Stimulated activated CD4-positive, alpha-beta T cell treated with anti-CD3 and anti-CD28 coated beads, Interleukin-1b, Interleukin-23, amount 100 ng/mL, for 1 hour (primary cell): ENCODE measurements at places on chromosomes 5 and 9.

DNA sequence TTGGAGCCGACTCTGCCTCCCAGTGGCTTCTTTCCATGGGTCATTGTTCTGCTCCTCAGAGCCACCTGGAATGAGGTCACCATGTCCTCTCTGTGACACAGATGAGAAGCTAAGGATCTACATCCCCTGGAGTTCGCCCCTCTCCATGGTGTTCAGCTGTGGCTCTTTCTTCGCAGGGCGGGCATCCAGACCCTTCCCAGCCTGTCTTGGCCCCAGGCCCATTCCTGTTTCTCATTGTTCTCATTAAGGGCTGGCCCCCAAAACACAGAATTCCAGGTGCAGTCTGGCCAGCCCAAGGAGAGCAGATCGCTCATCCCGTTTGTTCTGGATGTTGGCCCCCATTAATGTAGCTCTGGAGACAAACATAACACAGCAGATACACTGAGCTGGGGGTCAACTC lies 66.4 kb upstream of the COL15A1 start:
- no peak for DNase-seq

- DNase-seq = no peak
Observed at GRCh38 chr9:90002397-90003271, 397.8 kb downstream of the GADD45G start.

- no peak for DNase-seq
Observed at GRCh38 chr9:81619353-81620001, 69.9 kb downstream of the TLE1 start.

- no peak for DNase-seq
Observed at GRCh38 chr5:88545338-88545737, 276.7 kb upstream of the TMEM161B start.

DNA sequence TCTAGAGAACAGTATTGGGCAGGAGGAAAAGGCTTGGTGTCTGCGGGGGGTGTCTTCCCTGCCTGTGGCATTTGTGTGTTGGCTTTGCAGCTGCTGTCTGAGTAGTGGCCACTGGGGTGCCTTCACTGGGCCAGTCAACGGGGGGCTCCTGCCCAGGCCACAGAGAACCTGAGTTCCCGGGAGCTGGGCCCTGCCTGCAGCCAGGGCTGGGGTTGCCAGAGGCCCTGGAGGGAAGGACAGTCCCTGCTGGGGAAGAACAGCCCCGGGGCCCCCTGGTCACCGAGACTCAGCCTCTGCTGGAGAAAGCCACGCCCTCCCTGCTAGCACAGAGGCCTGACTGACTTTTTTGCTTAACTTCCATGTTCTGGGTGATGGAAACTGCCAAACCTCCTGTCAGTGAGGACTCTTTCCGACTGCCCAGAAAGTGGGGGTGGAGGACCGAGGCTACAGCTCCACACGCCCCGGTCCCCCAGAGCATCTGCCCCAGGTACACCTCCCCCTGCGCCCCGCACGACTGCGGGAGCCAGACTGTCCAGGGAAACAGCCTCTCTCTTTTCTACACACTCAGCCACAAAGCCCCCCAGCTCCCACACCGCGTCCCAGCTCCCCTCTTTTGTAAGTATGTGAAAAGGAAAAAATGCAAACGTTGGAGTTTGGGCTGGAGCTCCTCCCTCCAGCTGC lies 133.4 kb downstream of the DAB2IP start:
- DNase-seq = no peak

GRCh38 chr5:127254729-127255284 lies 35.8 kb upstream of the MEGF10 start:
- no peak for DNase-seq

DNA sequence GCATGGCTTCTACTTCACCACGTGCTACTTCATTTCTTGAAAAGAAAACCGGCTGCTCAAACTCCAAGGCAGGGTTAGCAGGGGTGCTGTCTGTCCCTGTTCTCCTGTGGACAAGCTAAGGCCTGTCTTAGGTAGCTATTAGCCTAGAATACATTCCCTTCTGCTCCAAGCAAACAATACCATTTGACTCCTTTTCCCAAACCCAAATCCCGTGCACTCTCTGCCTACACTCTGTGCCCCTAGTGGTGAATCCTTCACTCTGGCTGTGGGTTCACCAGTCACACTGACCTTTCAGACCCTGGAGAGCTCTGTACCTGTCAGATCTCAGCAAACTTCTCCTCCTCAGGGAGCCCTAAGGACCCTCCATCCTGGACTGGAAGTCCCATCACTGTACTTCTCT lies 211.6 kb downstream of the SLIT3 start:
- DNase-seq = no peak

- DNase-seq = no peak
Observed at GRCh38 chr5:7047511-7048261, 334.5 kb downstream of the TENT4A start.

DNA sequence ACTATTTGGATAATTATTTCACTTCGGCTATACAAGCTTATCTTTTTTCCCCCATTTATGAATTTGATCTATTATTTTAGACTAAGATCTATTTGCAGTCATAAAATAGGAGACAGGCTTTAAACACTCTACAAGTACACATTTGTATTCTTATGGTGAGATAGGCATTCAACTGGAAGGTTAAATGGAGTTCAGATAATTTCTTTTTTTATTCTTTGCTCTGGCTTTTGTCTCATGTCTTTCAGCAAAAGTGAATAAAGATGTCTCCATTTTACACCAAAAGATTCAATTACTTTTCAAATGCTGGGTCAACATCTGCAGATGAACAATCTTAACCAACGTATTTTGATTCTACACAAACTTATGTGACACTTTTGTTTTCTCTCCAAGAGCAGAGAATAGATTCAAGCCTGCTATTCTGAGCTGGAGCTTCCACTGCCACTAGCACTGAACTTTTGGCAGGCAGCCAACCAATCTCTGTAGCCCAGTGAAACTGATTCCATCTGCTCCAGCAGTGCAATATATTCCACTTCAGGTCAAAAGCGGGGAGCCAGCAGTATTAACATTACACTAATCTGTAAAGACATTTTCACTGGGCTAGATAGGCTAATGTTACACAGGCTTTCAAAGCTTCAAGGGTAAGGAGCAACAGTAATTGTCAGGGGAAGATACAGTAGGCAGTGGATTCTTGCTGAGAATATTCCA lies 452.0 kb upstream of the ZNF608 start:
- DNase-seq = no peak

DNA sequence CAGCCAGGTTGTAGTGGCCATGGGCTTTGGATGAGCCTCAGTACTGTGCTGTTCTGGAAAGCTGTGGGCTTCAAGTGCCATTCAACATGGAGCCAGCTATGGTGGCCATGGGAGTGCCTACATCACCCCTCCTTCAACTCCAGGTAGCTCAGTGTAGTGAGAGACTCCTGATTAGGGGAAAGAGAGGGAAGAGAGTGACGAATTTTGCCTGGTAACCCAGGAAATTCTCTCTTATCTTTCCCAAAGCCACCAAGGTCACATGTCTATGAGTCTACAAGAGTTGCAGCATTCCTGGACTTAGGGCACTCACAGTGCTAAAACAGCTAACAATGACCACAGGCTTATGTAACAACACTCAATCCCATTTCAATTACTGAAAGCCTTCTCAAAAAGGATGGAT lies 81.7 kb upstream of the SPTLC1 start:
- no peak for DNase-seq

GRCh38 chr9:135455401-135456030 lies 24.1 kb upstream of the PPP1R26 start:
- no peak for DNase-seq

DNA sequence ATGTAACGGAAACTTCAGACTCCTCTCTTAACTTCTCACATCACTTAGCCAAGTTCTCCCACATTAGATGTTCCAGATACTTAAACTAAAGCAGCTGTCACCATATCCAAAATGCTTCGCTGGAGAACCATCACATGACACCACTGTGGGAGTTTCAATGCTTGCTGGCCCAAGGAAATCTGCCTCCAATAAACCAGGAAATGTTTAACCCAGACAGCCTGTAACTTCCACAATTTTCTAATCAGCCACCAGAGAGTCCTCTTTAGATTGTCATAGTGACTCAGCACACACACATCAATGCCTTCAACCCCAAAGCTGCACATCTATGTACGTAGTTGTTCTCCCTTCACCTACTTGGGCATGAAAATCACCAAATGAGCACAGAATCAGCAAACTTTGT lies 118.7 kb downstream of the LPAR1 start:
- DNase-seq = no peak

DNA sequence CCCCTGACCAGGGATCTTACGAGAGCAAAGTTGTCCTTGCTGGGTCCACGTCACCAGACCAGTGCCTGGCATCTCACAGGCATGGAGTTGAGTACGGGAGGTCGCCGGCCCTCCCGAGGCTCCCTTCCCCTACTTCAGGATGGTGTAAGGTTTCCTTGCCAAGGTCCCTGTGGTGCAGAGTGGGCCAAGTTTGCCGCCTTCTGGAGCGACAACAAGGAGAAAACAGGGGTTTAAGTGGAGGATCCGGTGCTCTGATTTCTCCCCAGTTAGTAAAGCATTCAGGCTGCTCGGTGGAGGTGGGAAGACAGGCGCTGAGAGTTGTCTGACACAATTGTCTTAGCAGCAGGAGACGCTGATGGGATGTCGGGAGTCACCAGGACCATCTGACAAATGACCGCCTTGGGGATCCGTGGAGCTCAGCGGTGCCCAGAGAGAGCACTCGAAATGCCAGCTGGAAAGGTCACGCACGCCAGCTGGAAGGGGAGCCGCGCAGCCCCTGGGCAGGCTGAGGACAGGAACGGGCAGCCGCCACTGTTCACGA lies 37.3 kb downstream of the ADAMTS2 start:
- no peak for DNase-seq

- DNase-seq = no peak
Observed at GRCh38 chr9:93116072-93116961, 17.7 kb downstream of the NINJ1 start.

DNA sequence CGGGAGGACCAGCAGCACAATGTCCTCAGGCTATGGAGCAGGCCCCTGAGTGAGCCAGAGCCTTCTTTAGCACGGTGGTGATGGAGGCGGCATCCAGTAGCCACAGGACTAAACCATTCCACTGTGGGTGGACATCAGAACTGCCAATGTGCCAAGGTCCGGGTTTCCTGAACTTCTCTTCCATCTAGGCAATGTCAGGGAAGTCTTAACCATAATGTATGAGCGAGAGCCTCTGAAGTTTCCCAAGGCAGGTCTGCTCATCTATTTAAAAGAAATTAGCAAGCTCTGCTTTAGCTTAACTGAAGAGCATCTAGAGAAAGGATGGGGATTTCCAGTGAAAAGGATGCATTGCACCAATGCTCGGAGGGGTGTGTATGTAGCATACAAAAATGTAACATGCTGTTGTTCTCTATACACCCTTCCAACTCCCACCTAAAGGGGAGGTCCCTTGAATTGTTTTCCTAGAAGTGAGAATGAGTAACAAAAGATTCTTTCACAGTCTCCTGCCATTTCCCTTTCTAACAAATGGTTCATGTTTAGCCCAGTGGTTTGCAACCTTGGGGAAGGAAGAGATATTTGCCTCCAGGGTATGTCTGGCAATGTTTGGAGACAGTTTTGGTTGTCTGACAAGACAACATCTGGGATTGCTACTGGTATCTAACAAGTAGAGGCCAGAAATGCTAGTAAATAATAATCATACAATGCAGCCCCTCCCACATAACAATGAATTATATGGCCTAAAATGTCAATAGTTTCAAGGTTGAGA lies 6.1 kb upstream of the RXFP3 start:
- no peak for DNase-seq

GRCh38 chr5:1751026-1751863 lies 48.4 kb downstream of the MRPL36 start:
- no peak for DNase-seq

DNA sequence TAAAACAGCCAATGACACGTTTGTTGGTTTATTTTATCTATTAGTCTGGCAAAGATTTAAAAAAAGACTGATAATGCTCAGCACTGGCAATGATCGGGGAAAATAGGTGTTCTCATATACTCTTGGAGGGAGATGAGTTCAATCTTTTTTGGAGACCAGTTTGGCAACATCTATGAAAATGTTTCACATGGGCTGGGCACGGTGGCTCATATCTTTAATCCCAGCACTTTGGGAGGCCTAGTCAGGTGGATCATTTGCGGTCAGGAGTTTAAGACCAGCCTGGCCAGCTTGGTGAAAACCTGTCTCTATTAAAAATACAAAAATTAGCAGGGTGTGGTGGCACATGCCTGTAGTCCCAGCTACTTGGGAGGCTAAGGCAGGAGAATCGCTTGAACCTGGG lies 6.8 kb upstream of the ANKRD31 start:
- no peak for DNase-seq

DNA sequence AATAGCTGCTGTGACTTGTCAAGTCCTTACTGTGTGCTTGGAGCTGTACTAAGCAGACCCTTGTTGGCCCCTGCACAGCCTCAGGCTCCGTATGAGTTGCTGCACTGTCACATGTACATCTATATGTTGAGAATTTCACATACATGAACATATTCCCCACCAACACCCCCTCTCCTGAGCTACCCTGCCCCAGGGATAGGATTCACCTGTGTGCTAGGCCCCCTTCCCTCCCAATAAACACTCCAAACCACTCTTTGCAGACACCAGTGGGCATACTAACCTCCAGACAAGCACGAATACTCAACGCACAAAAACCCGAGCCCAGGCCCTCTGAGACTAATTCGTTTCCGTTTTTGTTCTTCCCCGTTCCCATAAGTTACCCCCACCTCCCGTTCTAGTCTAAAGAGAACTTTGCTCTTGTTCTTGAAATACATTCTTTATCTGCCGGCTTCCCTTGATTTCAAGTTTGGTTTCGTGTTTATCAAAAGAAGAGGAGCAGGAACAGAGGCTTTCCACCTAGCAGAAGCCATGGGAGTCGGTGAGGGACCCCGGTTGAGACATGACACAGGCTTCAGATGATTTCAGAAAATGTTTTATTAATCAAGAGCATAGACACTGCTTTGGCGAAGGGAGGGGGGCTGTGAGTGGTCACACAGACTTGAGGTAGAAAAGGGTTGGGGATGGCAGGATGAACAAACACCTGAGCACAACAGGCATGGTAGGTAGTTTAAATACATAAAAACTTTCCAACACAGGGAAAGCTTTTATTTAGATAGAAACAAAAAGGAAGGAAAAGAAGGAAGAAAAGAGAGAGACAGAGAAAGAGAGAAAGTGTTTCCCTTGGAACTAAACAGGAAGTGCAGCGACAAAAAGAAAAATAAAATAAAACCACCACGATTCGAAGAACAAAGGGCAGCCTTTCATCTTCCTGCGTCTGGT lies 3.4 kb downstream of the HAND1 start:
- no peak for DNase-seq

GRCh38 chr5:150261231-150261630 lies 28.3 kb downstream of the CAMK2A start:
- no peak for DNase-seq

GRCh38 chr5:35876454-35876853 lies 19.8 kb downstream of the IL7R start:
- DNase-seq = no peak

GRCh38 chr9:113798062-113799030 lies 77.8 kb upstream of the ZNF618 start:
- no peak for DNase-seq

- no peak for DNase-seq
Observed at GRCh38 chr9:129558063-129558550, 62.8 kb downstream of the C9orf50 start.

GRCh38 chr5:91366551-91366950 lies 16.6 kb downstream of the ARRDC3 start:
- no peak for DNase-seq
